ENCODE measurements at places on chromosomes 11 and 22.

DNA sequence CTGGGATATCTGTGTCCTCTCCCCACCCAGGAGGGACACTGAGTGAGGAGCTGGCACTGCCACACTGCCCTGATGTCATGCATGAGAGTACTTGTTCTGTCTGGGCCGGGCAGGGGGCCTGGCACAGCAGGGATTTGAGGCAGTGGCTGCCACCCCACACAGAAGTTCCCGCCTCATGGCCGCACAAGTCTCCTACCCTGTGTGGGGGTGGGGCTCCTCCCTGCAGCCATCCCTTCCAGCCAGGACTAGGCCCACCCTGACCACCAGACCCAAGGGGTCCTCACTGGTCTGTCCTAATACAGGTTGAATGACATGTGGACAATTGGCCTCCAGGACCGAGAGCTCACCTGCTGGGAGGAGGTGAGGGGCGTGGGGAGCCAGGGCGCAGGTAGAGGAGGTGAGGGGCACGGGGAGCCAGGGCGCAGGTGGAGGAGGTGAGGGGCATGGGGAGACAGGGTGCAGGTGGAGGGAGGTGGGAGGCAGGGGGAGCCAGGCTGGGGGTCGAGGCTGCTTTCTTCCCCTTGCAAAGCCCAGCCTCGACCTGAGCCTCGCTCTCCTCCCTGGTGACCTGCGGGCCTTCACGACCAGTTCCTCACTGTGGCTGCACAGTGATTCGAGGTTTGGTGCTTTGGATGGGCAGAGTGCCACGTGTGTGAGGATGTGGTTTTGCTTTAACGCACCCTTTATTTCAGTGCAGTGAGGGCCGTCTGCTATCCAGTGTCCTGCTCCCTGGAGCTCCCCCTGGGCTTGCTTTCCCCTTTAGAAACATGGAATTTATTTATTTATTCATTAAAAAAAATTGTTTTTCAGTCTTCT lies 7.4 kb downstream of the LZTR1 start:
- DNase-seq: no peak

DNA sequence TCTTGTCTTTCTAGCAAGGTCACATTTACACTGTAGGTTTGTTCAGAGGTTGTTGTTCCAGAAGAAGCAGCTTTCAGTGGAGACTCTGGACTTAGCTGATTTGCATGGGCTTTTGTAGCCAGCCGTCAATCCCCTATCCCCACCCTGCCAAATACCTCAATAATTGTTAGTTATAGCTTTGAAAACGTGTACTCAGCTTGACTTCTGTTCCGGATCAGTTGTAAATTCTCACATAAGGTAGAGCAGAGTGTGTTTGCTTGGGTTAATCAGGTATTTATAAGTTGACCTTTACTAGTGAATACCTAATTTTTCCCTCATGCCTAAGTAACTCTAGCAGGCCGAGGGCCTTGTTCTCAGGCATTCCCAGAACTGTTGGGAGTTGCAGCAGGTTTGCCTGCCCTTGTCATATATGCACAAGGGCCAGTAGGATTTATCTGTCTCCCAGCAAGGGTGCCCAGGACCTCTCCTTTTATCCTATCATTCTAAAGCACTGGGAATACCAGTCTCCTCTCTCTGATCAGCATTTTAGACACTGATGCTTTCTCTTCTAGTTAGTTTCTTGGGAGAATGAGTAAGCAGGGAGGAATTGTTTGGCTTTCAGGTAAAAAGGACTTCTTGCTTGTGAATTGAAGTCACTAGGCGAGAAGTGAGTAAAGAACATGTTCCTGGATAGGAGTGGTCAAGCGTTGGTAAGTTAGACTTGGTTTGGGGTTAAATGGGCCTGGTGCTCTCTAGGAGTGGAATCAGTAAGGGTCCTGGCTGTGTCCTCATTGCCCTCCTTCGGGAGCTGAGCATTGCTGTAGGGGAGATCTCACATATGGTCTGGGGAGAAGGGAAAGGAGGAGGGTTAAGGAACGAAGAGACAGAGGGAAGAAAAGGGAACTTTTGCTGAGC lies 22.1 kb downstream of the STIM1 start:
- no peak for DNase-seq

DNA sequence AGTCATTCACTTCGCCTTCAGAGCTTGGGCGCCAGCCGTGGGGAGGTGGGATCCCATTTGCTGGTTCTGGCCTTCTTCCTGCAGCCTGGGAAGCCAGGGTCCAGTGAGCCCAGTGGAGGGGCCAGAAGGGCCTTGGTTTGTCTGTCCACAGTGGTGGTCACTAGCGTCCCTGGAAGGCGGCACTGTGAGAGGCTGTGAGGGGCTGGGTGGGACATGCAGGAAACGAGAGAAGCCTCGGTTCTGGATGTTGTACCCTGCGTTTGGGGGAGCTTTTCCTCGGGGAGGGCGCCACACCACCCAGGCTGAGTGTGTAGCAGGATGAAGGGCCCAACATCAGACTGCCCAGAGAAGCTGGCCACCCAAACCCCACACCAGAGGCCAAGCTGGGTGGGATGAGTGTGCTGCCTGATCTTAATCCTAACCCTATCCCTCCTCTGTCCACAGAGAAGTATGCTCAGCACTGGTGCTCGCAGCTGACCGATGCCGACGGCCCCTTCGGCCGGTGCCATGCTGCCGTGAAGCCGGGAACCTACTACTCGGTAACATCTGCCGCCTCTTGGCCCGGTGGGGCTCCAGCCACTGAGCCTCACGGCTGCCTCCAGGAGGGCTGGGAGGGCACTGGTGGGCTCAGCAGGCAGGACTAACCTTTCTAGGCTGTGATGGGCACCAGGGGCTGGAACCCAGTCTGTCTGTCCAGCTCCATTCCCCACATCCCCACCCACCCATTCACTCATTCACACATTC lies 14.4 kb downstream of the MUC5AC start:
- no peak for DNase-seq

GRCh38 chr11:61510166-61510919 lies 1.8 kb downstream of the LRRC10B start:
- no peak for DNase-seq

DNA sequence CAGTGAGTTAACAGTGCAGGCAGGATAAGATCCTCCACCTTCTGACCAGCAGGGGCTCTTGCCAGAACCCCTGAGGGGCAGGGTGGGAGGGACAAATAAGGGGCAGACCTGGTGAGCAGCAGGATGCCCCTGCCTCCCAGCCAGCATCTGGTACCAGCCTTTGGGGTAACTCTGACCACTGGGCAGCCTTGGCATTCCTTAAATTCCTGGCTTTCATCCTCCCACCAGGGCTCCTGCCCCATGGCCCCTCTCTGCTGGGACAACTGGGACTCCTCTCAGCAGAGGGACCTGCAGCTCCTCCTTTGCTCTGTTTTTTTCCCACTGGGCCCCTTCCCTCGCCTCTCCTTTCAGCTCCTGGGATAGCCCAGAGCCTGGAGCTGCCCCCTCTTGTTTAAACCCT lies 98.0 kb upstream of the CD82 start:
- DNase-seq: no peak

DNA sequence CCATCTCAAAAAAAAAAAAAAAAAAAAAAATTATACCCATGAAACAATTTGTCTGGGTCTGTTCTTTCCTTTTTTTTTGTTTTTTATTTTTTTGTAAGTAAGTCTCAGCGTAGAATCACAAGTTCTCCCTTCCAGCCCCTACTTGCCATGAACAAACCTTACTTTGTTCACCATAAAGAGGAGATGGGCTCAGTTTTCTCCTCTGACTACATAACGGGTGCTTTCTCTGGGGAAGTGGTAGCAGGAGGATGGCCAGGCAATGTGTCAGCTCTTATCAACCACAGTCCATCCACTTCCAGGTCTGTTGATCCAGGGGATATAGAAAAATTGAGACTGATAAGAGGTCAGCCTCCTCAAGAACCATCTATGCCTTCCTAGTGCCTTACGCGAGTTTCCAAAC lies 11.0 kb downstream of the ASCC2 start:
- no peak for DNase-seq

DNA sequence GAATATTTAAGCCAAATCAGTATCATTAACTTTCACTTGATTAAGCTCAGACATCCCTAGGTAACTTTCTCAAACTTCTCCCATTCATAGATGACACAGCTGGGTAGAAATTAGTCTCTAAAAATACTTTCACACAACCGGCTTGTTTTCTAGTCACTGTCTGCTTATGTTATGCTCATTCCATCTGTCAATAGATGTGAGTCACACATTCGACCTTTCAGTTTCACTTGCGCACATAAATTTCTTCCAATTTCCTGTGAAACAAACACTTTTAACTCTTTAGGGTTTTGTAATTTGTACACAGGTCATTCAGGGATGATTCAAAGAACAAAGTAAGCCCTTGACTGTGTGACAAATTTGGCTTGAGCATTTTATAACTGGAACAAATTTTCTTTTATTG lies 723.0 kb downstream of the KCNA4 start:
- DNase-seq: no peak

GRCh38 chr22:24894998-24895397 lies 51.5 kb downstream of the LHFPL7 start:
- DNase-seq: peak; percentile 91

DNA sequence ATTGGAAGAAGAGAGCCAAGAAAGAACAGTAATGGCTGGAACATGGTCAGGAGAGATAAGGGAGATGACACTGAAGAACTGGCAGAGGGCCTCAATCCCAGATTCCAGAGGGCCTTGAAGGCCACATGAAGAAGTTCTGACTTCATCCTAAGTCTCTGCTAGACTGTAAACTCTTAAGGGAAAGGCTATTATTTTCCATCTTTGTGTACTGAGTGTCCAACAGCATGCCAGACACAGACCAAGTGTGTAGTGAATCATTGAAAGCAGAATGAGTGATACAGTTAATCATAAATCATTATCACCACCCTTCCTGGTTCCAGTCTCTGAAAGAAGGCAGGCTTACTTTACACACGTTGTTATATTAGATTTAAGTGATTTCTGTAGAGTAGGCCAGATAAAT lies 185.3 kb upstream of the C11orf87 start:
- no peak for DNase-seq

GRCh38 chr11:1339066-1339675 lies 29.7 kb upstream of the TOLLIP start:
- DNase-seq: no peak

- no peak for DNase-seq
These were observed 234.1 kb downstream of the KIRREL3 start for GRCh38 chr11:126766440-126766839.

DNA sequence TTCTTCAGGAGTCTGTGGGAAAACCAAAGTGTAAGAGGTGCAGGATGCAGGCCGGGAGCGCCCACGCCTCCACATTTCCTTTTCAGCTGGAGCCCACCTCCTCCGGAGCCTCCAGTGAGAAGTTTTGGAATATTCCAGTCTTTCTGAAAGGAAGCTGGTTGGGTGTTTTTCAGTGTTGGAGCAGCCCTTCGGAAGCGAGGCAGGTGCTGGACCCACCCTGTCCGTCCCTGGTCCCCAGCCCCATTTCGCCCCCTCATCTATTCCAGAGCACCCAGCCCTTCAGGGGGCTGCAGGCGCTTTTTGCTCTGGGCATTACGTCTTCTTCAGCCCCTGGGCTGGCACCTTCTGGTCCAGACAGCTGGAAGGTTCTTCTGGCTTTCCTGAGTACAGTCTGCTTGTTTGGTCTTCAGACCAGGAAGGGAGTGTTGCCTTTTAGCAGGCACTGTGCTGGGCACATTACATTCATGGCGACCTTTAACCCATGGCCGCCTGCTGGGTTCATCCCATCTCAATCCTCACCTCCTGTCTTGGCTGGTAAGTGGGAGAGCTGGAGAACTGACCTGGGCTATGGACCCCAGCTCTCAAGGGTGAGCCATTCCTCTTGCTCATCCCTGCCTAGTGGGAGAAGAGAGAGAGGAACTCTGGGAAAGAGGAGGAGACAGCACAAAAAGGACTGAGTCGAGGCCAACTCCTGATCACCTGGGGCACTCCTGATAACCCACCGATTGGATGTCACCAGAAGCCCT lies 710 bp upstream of the THY1 start:
- DNase-seq: no peak

DNA sequence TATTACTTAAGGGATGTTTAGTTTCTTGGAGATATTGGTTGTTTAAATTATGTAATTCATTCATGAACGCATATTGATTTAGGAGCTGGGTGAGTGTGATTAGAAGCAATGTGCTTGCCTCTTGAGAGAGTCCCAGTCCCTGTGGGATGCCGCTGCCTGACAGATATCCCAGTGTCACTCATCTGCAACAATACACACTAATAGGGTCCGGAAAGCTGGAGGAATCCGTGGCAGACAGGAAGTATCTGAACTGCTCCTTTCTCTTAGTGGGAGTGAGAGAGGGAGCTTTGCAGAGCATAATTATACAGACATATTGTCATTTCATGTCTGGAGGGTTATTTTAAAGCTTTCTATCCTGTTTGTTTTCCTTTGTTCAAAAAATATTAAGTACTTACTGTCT lies 17.4 kb downstream of the AMOTL1 start:
- no peak for DNase-seq

GRCh38 chr11:72190631-72191071 lies 1.3 kb upstream of the FOLR1 start:
- no peak for DNase-seq

All from urothelium cell line (cell line).